ENCODE measurements at places on chromosomes 2 and 18. TPM values are rescaled to one million over a fixed set of nuclear protein-coding genes. Genes with fewer than 3 reads are reported as not detected.

GRCh38 chr18:49708662-49709346, 104.5 kb downstream of the ACAA2 start:
- DNase-seq, result no peak

- peak; percentile 9 for DNase-seq
Measured at GRCh38 chr2:186780701-186781316, 68.2 kb downstream of the ZSWIM2 start.

DNA sequence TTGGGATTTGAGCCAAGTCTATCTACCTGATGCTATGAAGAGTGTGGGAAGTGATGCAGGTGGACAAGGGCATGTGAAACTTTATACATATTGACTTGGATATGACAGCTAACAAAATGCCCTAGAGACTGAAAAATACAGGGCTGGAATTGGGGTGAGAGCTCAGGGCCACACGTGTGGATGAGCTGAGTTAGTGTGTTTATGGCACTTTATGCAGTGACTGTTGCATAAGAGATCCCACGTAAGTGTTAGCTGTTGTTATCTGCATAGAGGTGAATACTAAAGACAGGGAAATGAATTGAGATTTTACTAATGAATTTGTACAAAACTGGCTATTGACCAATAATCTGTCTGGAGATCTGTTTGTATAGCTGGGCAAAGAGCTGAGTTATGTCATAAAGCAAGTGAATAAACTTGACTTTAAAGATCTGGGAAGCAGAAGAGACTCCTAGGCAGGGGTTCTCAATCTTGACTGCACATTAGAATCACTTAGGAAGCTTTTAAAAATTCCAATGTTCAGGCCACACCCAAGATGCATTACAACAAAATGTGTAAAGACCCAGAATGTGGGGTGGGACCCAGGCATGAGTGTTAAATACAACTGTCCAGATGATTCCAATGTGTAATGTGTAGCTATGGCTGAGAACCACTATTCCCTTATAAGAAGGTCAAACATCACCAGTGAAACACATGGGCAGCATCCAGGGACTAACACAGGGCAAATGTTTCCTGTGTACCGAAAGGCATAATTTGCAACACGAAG, 74.2 kb upstream of the STK17B start:
- no peak for DNase-seq

DNA sequence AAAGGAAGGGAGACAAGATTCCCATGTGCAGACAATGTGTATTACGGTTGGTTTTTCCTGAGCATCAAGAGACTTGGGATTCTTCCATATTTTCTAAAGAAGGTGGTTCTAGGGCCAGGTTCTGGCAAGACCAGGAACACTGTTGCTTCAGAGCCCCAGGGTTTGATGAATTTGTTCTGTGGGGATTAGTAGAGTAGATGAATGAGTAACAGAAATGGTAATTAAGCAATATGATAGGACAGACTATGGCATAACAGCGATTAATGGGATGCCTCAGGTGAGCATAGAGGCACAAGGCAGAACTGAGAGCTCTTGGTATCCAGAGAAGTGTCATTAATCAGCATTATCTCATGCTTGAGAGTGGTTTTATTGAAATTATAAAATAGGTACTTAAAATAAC, 82.8 kb upstream of the PNPT1 start:
- DNase-seq, result no peak

DNA sequence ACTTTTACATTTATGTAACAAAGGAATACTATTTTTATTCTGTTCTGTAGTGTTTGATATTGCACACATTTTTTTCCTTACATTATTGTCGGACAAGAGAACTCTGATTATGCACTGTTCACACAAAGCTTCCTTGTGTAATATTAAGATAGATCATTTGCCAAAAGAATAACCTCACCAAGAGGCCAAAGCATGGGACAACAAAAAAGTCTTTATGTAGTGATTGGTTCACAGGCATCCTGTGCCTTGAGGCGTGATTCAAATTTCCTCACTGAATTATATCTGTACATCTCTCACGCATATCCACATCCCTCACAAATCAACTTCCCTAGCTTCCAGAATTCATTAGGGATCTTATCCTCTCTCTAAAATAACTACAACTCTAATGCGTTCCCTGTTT, 642.7 kb downstream of the NR4A2 start:
- DNase-seq, result no peak

DNA sequence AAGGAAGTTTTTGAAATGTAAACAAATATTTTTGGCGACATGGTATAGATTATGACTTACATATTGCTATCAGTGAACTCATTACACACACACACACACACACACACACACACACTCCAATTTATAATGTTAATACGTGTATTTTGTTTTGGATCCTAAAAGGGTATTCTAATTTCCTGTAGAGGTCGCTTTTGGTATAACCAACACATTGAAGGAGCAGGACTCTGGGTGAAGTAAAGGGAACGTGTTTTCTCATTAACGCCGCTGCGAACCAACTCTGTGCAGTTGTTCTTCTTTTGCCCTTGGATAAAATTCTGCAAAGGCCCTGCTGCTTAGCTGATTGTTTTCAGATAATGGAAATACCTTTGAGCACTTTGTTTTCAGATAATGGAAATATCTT, 190.4 kb downstream of the PMAIP1 start:
- no peak for DNase-seq

DNA sequence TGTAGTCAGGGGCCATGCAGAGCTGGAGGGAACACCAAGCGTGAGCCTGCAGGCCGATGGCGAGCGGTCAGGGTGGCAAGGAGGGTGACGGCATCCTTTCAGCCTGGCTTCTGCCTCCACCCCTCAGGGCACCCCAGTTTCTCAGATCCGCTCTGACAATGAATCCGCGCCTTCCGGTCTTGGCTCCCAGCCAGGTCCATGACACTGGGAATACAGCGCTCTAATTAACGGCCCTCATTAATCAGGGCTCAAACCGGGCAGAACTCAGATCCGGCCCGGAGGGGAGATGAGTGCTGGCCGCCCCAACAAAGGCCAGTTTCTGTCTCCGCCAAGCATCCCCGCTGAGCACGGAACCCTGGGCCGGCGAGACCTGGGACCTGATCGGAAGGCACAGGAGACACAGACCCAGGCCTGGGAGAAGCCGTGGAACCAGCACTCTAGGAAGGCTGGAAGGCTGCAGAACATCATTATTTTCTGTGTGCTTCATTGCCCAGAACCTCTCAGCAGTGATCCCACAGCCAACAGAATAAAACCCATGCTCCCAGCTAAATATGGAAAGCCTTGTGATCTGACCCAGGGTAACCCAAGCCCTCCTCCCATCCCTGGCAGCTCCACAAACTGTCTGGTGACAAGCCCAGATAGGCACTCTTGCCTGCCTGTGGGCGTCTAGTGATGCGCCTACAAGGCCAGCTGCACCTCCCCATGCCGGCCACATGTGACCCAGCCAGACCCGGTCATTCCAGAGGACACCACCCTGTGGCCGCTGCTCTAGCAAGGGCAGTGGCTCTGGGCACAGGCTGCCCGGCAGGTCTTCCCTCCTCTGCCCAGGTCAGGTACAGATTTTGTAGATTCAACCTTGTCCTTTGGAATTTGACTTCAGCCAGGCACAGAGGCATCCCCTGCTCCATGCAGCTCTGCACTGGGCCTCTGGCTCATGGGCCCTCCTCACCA, 438.7 kb upstream of the MYT1L start:
- peak; percentile 26 for DNase-seq

DNA sequence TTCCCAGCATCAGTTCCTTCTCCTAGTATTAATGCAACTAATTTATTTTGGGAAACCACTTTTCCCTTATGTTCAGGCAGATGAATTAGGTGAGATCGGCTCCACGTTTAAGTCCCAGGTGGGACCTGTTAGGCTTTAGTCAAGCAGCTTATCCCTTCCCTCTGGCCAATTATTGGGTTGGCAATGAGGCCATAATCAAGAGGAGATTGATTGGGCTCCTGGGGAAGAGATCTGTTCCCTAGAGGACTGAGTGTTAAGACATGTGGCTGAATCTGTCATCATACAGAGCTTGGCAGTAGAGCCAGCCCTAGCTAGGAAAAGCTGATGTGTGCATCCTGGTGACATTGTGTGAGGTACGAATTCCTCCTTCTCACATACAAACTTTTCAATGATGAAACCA, 104.4 kb downstream of the PTH2R start:
- DNase-seq, result no peak

GRCh38 chr2:162308747-162309503, 9.6 kb downstream of the IFIH1 start:
- no peak for DNase-seq

- no peak for DNase-seq
Measured at GRCh38 chr2:24883946-24884345, 36.1 kb downstream of the ADCY3 start.

DNA sequence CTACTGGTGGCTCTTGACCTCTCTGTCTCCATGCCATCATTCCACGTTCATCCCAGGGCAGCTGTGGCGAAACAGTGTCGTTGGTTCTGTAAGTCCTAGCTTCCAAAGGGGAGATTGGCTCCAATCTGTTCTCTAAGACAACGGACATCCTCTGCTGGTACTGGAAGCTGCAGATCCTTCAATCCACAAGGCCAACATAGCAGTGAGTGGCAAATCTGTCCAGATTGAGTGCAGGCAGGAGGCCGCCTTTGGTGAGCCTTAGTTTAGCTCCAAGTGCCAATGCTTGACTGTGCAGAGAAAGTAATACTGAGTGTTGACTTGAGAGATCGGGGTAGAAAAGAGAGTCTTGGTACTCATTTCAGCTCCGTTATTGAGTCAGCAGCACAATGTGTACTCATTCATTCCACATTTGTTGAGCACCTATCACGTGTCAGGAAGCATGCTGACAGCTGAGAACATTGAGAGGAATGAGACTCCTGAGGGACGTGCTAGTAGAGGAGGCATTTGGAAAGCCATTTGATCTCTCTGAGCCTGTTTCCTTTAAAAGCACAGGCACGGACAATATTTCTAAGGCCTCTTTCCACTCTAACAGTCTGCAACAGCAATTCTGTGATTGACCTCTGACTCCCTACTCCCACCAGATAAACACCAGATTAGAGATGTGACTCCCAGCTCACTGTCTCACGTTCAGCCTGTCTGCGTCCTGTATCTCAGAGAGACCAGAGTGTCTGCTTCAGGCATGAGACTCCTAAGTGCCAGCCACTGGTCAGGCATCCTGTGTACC, 306.0 kb downstream of the CLIP4 start:
- DNase-seq, result no peak

DNA sequence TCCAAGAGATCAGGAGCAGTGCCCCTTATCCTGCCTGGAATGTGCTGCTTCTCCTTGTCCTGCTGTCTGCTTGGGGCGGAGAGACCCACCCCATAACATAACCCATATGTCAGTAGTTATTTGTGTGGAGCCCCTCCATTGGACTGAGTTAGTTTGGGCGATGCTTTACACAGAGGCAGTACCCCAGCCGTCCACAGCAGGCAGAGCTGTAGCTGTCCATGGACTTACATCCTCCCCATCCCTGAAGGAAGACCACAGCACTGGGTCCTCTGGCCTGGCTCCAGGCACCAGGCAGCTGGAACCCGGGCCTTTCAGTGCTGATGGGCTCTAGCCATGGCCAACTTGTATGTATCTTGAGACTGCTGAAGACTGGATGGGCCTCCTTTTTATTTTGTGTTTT, 20.3 kb downstream of the GKN2 start:
- no peak for DNase-seq

GRCh38 chr2:194182888-194183287, 1474.1 kb upstream of the SLC39A10 start:
- DNase-seq, result no peak

DNA sequence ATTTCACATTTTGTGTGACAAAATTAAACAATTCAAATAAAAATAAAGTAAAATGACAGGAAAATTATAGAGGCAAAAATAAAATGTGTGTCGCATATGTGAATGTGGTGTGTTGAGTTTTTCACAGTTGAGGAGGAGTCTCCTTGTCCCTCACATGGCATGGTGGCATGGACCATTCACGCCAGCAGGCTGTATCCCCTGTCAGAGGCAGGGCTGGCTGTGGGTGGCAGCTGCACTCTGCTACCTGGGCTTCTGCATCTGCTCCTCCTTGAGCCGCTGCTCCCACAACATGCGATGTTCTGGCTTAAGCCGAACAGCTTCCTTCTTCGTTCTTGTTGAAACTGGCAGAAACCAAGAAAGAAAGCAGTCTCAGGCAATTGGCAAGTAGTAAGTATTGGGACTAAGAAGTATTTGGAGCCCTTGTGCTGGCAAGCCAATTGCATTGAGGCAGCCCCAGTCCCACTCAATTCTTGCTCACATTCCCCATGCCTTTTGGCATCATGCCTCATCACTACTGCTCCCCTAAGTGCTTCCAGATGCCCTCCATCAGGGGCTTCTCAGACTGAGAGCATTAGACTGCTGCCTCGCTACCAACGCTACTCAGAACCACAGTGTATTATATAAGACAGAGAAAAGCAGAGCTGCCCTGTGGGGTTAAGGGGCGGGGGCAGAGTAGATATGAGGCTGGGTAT, 177.9 kb upstream of the NABP1 start:
- no peak for DNase-seq

GRCh38 chr2:74399785-74400184, 19.7 kb upstream of the DCTN1 start:
- DNase-seq, result no peak

DNA sequence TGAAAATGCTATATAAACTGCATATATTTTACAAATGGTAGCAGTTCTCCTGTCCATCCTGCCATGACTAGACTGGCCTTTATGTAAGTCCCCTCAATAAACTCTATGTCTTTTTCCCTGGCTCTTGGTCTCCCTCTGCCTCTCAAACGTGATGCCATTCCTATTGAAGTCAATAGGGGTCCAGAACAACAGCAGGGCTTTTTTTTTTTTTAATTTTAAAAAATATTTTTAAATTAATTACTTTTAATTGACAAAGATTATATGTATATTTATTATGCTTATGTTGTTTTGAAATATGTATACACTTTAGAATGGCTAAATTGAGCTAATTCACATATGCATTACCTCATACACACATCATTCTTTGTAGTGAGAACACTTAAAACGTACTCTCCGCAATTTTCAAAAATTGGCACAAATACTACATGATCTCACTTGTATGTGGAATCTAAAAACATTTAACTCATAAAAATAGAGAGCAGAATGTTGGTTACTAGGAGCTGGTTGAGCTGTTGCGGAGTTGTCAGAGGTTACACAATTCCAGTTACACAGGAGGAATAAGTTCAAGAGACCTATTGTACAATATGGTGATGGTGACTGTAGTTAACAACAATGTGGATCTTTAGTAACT, 123.1 kb downstream of the LRRTM4 start:
- DNase-seq, result no peak

The GLI2 gene
- total RNA-seq, result 1.3 TPM

The ICOS gene
- total RNA-seq, result not detected

The NR4A2 gene
- not detected for total RNA-seq
